ENCODE measurements at places on chromosomes 7 and 10.

- no peak for DNase-seq
Measured at GRCh38 chr7:46009211-46009610, 88.1 kb upstream of the IGFBP3 start.

GRCh38 chr7:73429622-73430505 lies 3.7 kb upstream of the FZD9 start:
- DNase-seq = no peak

DNA sequence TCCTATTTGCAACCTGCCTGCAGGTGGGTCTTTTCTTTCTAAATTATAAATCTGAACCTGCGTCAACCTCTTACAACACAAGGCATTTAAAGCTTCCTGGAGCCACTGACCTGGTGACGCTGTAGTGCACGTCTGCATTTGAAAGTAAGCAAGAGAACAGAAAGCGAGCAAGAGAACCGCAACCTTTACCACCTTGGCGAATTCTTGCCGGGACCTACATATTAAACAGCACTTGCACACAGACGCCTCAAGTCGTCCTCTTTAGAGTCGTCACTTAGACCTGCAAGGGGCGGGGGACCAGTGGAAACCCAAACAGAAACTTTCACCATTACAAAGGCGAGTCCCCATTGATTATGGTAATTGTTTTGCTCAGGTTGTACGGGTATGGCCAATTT lies 9.5 kb downstream of the GLI3 start:
- DNase-seq = no peak

DNA sequence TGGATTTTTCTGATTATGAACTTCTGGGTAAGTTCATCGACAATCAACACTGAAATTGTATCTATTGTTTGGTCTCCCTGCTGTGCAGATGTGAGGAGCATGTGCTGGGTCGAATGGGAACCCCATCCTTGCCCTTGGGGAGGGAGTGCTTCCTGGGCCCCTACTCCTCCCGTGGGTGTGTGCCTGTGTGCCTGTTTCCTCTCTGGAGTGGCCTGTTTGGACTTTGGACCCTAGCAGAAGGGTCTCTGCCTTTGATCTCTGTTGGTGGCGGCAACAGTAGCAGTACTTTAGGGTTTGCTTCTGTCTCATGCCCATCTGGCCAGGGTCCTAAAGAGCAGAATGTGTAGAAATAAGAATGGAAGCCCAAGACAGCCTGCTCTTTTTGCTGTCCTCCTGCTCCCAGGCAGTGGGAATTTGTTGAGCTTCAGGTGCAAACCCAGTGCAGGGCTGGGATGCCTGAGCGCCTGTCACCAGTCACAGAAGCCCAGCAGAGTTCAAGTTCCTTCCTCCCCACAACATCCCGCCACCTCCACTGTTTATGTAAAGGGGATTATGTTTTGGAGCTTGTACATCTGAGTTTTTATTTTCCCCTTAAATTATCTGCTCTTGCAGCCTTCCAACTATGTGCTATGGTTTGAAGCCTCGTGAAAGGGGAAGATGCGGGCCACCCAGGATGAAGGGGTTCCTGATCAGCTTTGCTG lies 1.5 kb upstream of the TACR2 start:
- no peak for DNase-seq

GRCh38 chr10:132145521-132146185 lies 41.1 kb upstream of the DPYSL4 start:
- DNase-seq = no peak

DNA sequence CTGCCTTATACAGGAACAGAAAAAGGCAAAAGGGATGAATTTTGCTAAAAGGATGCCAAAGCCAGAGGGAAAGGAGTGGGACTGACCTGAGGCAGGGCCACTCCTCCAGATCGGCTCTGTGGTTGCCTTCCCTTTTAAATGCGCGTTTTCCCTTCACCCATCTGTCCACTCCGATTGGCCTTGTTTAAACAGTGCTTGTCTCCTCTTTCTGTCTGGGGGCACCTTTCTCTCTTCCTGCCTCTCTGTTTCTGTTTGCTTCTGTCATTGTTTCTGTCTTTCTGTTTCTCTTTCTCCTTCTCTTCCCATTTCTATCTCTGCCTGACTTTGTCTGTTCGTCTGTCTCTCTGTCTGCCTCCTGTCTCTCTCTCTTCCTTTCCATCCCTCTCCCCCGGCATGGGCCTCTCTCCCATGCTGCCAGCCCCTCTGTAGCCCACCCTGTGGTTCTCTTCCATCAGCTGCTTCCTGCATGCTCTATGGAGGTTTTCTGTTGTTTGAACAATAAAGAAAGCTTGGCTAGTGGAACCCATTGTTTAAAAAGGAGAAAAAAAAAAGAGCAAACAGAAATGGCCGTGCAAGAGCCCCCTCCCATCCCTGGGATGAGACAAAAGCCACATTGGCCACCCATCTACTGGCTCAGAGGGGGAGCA lies 29.5 kb upstream of the HSPB1 start:
- DNase-seq = no peak

GRCh38 chr7:39624442-39624807 lies 1.1 kb downstream of the RALA start:
- no peak for DNase-seq

DNA sequence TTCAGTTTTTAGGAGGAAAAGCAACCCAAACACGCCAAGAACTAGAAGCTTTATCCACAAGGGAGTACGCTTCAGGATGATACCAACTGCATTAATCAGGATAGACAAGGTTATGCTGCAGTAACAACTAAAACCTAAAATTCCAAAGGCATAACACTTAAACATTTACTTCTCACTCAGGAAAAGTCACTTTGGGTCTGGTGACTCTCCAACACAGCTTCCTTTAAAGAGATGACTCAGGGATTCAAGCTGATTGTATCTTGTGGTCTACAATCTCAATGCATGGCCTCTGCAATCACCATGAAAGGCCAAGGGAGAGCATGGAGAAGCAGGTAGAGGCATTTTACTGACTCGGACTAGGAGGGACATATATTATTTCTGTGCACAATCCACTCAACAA lies 315.8 kb downstream of the KCNMA1 start:
- DNase-seq = no peak

GRCh38 chr7:17532861-17533404 lies 234.5 kb downstream of the AHR start:
- no peak for DNase-seq

- DNase-seq = peak; percentile 82
Measured at GRCh38 chr7:2353936-2354185, 766 bp upstream of the EIF3B start.

DNA sequence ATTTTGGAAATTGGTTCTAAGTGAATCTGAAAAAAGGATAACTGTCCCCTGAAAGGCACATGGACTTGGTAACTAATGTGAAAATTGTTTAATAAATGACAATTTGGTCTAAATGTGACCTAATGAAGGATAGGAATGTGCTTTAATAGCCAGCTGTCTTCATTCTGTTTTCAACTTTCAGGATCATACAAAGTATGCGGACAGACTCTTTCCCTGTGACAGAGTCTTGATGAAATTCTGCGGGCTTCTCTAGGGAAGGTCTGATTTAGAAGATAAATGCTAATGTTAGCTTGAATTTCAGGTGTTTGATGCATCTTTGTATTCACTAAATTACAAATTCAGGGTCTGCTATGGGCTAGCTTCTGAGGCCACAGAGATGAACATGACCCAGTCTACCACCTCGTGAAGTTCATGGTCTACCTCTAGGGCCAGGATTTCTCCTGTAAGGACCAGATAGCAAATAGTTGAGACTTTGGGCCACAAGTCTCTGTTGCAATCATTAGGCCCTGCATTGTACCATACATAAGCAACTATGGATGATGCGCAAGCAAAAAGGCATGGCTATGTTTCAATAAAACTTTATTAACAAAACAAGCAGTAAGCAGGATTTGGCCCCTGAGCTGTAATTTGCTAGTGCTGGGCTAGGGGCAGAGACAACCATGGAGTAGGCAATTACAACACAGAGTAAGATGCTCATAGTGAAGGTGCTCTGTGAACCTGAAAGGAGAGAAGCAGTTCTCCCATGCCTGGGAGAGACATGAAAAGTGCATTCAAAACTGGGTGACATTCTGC lies 368.6 kb downstream of the INHBA start:
- no peak for DNase-seq

GRCh38 chr7:43585562-43585961 lies 2.7 kb downstream of the STK17A start:
- no peak for DNase-seq

- peak; percentile 68 for DNase-seq
Measured at GRCh38 chr7:618539-619367, 99.1 kb upstream of the PDGFA start.

GRCh38 chr10:70902661-70903261 lies 14.4 kb upstream of the PCBD1 start:
- DNase-seq = no peak

- DNase-seq = no peak
Measured at GRCh38 chr7:76330673-76331072, 28.1 kb downstream of the YWHAG start.

GRCh38 chr7:112868609-112869008 lies 78.4 kb upstream of the TMEM168 start:
- DNase-seq = no peak

GRCh38 chr10:70106958-70107791 lies 25.4 kb downstream of the AIFM2 start:
- no peak for DNase-seq

DNA sequence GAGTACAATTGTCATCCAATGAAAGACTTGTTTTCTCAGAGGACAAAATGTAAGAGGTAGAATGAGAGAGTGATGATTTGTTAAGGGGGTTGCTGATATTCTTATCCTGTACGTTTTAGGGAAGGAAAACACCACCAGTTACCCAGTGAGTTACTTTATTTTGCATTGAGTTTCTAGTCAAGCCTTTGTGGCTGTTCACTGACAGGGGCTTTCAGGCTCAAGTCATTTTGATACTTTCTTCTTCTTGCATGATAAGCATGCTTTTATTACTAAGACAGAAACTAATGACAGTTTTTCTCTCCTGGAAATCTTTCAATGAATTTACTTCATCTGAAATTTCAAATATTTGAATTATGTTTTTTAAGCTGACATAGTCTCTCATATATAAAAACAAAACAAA lies 710.2 kb upstream of the POM121L12 start:
- no peak for DNase-seq

DNA sequence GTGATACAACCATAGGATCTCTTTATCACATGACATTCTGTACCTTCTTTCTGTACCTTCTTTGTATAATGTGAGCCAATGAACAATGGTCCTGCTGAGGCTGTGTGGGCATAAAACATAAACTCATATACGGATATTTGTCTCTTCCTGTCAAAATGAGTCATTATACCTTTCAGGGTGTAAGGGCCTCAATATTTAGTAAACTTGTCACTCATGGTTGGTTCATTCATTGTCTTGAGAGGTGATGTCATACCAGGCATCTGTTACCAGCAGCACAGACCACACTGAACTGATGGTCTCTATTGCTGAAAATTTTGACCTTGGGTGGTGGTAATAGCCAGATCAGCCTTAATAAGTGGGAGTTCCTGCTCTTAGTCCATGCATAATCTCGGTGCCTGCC lies 287.6 kb upstream of the TPK1 start:
- DNase-seq = no peak

- no peak for DNase-seq
Measured at GRCh38 chr7:134355927-134356326, 39.2 kb upstream of the SLC35B4 start.

DNA sequence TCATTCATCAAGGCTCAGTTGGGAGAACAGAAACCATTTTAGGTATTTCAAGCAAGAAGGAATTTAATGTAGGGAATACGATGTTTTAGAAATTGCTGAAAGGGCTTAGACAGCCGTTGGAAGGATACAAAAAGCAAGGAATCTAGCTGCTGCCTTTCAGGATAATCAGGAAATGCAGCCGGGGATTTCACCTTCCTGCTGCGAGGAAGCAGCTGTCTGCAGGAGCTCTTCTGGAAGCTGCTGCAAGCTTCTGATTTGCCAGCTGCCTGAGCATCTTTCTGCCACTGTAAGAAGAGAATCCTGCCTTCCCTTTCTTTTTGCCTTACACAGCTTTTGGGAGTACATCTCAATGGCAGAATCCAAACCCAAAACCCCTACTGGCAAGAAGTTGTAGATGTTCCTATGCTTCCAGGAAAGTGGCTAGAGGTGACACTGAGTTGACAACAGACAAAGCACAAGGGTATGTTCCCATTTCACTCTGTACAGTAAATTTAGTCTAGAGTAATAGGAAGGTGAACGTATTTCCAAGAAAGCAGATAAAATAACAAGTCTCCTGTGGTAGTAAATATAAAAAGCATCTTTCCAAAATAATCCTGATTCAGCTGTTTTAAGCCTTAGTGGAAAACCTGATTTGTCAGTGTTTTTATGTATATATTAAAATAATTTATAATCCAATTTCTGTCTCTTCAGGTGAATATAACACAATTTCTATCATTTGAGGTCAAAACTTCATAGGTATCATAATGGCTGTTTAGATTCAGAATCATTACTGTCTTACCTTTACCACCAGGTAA lies 148.4 kb upstream of the LRGUK start:
- DNase-seq = no peak

- DNase-seq = no peak
Measured at GRCh38 chr10:94358480-94358879, 4.3 kb downstream of the NOC3L start.

DNA sequence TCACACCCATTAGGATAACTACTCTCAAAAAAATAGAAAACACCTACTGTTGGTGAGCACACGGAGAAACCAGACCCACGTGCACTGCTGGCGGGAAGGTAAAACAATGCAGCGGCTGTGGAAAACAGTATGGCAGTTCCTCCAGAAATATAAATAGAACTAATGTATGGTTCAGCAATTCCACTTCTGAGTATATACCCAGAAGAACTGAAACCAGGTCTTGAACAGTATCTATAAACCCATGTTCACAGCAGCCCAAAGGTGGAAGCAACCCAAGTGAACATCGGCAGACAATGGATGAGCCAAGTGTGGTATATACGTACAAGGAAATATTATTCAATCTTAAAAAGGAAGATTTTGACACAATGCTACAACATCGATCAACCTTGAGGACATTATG lies 164.7 kb downstream of the ZMYND11 start:
- DNase-seq = no peak

GRCh38 chr7:107978815-107979408 lies 24.0 kb downstream of the LAMB1 start:
- DNase-seq = no peak

DNA sequence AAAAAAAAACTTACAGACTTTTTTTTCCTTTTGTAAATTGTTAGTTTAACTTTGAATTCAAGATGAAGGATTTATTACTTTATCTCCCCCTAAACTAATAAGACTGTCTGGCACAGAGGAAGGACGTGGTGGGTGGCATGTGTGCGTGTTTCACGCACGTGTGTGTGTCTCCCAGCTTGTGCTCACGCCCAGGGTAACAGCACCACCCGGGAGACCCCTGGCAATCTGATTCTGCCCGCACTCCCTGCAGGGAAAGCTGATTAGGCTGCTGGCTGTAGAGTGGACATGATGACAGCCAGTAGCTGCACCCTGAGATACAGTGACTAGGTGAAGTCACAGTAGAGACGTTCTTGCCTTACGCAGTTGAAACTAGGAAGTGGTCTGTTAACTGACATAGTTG lies 25.3 kb downstream of the WIPI2 start:
- no peak for DNase-seq

DNA sequence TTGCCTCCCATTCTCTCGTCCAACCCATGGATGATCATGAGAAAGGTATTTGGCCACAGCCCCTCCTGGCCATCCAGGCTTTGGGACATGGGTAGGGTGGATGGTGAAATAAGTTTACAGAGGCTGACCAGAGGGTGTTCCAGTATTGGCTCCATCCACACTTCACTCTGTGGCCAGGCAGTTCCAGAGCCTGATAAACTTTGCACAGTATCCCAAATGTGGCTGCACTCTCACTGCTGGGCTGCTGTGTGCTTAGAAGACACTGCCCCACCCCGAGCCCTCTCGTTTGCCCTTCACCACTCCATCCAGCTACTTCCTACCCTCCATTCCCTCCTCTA lies 72.0 kb upstream of the ZMIZ1 start:
- DNase-seq = no peak

Data from T follicular helper cell (primary cell).